ENCODE measurements at places on chromosomes 2 and 18.
A peak's percentile ranks its signal among the peaks of the same experiment; 100 is the strongest.

GRCh38 chr2:108084311-108084710 is 98.0 kb downstream of the SLC5A7 start:
- no peak for DNase-seq

DNA sequence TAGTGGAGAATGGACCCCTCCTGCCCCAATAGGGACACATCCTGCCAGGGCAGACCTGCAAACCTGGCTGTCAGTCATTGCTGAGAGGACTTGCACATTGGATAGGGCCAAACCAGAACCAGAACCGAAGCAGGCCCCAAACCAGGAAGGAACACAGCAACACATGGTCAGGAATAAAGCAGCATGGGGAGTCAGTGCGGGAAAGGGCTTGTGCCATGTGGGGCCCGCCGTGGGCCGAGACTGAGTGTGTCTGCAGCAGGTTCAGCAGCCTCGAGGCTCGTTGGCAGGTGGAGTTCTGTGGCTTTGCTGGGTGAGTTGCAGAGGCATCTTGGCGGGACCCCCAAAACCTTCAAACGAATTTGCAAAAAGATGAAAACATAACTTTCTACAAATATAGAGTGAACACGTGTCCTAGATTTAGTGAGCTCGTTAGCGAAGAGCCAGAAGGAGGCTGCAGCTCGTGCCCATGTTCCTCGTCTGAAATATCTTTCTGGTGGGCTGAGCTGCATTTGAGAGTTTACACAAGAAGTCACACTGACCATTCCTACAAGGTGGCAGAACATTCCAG is 44.9 kb upstream of the LDLRAD4 start:
- no peak for DNase-seq

- no peak for DNase-seq
Observed at GRCh38 chr2:10810202-10811161, 2.1 kb downstream of the PDIA6 start.

DNA sequence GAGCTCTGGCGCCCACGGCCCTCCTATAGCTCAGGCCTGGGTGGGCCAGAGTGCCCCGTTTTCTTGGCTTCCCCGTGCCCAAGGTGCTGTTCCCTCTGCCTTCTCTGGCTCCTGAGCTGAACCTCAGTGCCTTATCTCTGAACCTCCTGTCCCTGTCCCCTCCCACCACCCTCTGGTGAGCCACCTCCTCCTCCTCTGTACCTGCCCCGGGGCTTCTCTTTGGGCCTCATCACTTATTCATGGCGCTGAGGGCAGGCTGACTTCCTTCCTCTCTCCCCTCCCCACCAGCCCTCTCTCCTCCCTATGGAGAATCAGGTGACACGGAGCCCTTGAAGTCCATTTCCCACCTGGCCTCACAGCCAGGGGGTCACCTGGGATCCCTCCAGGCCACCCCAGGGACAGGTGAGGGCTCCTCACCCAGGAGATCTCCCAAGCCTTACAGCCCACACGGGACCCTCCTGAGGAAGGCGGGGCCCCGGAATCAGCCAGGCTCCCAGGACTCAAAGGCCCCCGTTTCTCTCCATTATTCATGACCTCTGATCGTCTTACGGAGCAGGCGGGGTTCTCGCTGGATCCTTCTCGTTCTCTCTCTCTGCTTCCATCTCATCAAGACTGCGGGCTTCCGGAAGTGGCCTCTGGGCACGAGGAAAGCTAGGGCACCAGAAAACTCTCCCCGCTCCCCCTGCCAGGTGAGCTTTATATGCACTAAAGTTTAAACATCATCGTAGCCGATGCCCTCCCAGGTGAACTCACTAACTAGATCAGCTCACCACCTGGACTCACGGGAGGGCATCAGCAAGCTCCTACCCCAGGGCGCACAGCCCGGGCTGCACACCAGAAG is at the start of gene LOXHD1:
LOXHD1 (minus strand) TSS at position 106 of the 841 bp plus-strand sequence. CDS start 187 bp downstream, outside the sequence.
- no peak for DNase-seq

GRCh38 chr18:12032786-12033642 is 51.7 kb downstream of the IMPA2 start:
- DNase-seq: peak; percentile 33

DNA sequence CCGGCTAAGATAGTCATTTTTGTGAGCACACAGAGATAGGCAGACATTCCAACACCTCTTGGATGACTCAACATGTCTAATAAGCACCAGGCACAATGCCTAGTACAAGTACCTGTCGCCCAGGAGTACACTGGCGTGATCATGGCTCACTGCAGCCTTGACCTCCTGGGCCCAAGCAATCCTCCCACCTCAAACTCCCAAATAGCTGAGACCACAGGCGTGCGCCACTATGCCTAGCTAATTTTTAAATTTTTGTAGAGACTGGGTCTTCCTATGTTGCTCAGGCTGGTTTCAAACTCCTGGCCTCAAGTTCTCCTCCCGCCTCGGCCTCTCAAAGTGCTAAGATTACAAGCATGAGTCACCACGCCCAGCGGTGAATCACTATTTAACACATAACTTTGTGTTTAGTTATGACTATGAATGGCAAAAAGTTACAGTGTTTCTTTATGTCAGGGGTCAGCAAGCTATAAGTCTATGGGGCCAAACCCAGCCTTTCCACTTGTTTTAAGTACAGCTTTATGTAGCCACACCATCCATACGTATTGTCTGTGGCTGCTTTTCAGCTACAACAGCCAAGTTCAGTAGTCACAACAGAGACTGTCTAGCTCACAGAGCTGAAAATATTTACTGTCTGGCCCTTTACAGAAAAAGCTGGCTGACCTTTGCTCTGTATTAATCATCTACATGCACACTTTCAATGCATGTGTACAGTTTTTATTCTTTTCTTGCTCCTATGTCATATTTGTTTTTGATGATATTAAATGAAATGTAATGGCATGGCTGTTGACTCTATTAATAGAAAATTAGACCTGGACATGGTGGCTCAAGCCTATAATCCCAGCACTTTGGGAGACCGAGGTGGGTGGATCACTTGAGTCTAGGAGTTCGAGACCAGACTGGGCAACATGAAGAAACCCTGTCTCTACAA is 18.7 kb downstream of the ORC2 start:
- DNase-seq: peak; percentile 72

DNA sequence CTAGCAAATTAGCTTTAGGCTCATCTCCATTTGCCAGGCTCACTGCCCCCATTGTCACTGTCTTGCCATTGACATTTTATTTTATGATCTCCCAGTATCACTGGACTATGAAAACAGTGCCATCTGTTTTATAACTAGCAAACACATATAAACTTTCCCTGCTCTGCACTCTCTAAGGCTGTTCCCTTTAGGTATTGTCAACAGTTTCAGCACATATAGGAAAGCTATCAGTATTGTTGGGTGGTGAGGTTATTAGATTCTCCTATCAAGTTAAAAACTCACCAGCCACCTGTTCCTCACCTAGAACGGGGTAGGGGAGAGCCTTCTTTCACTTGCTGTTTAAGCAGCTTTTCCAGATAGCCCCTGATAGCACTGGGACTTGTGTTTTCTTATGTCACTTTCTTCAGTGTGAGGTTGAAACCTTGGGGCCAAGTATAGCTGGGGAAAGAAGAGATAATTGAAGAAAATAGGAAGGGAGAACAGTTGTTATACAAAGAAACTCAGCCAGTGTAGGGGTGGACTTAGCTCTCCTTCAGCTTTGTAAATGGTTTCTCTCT is 32.5 kb downstream of the CFLAR start:
- DNase-seq: no peak

- DNase-seq: no peak
Observed at GRCh38 chr2:47724221-47724981, 58.5 kb upstream of the MSH6 start.

DNA sequence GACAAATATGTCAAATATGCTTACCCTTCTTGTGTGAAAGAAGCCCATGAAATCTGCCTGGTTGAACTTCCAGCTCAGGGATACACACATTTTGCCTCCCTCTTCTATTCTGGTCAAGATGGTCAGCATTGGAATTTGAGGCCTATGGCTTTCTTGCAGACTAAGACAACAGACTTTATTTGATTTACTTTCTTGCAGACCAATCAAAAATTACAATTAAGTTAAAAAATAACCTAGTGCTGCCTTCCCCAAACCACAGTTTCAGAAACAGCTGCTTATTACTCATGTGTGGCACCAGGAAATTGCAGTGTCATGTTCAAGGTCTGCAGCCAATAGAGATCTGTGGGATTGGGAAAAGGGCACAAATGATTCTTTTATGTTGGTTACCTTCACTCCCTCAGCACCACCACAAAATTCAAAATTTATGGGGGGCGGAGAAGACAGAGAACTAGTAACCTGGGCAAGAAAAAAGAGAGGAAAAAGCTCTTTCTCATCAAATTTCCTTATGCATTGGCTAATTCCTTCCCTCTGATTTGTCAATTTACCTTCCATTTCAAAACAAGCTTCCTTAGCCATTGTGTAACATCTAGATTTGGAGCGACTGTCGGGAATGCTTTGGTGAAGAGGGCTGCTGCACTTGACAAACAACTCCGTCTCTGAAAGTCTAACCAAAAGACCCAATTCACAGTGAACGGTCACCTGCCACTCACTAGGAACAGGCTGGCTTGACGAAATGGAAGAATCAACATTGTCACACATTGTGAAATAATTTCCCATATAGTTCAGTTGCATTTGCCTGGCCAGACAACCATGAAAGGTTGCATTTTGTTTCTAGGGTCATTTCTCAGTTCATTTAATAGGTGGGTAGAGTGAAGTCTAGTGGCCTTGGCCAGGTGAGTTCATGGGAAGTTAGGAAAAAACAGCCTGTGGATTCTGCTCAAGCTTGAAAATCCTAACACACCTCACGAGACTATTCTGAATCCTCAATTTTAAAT is 100.4 kb upstream of the FZD5 start:
- DNase-seq: peak; percentile 73

DNA sequence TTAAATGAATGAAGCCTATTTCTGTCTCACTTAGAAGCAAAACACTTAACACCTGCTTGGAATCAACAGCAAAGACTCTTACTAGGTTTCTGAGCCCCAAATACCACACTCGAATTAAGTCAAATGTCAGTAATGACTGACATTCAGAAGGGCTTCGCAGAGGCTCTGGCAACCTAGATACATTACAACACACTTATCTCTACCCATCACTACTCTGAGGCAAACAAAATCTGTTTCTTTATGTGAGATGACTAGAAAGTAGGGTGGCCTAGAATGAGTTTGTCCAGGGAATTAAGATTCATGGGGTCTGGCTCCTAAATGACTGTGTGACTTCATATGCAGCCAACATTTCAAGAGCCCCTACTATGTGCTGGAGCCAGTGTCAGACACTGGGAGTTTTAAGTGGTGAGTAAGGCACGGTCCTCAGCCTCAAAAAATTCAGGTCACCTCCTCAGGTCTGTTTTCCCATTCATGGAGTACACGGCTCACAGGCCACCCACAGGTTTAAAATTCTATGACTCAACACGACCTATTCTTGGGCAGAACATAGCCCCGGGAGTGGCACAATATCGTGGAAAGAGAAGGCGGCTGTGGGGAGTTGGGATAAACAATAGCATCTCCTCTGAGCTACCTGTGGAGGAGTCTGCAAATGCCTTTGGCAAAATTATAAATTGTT is 150.3 kb upstream of the ZFP36L2 start:
- DNase-seq: no peak

All from AG04449 (cell line).